CD4-positive, alpha-beta T cell treated with Interleukin-2 at 100 ng/mL for 4 hours (primary cell): ENCODE measurements at places on chromosomes 2 and 18.

DNA sequence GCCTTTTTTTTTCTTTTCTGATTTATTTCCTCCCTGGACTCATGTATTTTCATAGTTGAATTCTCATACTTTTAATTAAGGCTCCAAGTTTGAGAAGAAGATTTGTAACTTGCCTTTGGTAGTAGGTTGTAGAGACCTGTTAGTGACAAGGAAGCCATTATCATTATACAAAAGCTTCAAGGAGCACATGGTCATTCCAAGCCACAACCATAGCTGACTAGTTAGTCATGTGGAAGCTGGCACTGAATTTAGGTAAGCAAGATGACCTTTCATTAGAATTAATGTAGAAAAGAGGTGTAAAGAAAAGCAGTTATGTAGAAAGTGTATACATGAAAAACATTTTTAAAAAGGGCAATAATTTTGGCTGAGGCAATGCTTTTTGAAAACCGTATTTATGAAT, 89.7 kb downstream of the LRP1B start:
- DNase-seq = no peak

GRCh38 chr2:34848132-34848531, 1249.0 kb upstream of the FAM98A start:
- DNase-seq = no peak

DNA sequence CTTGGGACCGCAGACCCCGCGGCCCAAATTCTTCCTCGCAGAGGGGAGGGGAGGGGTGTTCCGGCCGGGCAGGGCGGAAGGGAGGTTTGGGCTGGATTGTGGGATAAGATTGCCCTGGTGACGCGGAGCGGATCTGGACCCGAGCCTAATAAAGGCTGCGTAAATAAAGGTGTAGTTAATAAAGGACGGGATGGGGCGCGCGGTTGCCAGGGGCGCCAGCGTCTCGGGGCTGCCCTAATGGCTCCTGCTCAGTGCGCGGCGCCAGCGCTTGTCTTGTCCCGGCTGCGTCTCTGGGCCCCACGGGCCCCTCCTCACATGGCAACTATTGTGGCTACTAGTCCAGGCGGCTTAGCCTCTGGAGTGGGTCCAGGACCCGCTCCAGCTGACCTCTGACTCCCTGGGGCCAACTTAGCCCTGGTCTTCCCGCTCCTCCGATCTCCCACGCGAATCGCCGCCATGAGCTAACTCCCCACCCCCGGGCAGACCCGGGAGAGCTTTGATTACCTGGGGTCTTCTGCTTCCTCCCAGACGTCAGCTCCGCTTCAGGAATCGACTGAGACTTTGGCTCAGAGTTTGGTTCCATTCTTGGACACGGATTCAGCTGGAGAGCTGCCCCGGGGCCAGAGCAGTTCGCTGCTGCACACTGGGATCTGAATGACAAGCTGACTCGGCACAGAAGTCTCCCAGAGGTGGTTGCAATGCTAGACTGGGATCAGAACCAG, 36.5 kb downstream of the SLC25A52 start:
- DNase-seq = no peak

DNA sequence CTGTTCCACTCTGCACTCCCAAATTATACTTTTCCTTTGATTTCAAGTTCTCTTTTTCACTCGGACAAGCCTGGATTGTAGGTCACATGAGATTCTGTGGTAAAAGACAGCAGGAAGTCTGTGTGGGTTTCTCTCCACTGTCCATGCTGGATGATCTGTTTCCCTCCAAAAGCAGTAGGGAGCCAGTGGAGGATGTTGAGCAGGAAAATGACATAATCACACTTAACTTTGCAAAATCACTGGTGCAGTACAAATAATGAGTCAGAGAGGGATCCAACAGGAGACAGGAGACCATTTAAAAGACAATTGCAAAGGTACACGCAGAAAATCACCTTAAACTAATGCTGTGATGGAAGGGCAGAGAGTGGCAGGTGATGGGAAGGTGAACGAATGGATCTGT, 301.3 kb downstream of the ZNF407 start:
- DNase-seq = no peak

DNA sequence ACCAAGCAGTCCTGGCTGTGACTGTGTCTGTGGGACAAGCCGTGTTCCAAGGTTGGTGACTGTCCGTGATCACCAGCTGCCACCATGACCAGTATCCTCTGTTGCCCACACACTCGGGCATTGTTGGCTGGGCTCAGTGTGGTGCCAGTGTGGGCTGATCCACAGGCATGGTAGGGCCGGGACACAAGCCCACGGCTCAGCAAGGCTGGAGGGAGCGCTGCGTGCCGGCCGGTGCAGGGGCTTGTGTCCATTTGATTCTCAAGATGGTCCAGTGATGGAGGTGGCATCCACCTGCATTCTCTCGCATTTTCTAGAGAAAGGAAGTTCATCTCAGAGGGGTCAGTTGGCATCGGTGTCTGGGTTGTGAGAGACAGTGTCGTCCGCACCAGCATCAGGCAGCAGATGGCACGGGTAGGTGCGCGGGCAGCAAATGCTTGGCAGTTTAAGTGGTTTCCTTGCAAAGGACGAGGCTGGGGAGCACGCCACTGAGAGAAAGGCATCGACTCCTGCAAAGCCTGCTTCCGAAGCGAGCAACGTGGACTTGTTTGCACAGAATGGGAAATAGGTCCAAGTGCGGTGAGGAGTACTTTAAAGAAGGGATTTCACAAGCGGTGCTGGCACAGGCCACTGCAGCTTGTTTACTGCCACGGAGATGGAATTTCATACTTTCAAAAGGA, 20.9 kb downstream of the TWIST2 start:
- DNase-seq = no peak

GRCh38 chr2:43453179-43454170, 142.4 kb downstream of the THADA start:
- no peak for DNase-seq

DNA sequence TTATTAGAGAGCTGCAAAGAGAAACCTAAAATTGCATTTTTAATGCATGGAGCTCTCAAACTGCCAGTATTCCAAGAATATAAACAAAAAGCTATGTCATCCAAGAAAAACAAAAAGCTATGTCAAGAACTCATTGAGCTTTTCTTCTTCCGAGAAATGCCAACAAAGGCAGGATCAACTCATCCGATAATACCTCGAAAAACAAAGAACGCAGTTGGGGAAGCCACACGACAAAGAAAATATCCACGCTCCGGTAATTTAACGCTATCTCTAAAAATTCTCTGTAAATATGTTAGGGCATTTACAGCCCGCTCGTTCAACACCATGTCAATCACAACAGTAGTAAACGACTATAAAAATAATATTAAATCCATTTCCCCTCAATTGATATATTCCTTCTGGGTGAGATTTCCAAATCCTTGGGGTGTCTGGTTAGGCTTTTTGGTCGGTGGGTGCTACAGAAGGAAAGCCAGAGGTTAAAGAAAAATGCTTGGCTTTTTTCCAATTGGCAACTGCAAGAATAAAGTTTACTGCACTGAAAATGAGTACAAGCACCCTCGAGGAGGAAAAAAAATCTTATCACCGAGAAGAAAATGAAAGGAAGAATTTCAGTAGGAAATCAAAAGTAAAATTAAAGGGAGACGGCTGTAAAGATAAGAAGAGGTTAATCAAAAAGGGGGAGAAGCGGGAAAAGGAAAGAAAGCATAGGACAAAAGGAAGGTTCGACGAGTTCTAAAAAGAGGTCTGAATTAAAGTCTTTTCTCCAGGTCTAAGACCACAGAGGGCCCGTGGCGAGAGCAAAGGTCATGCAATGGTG, 856 bp downstream of the TIA1 start:
- DNase-seq = peak; percentile 58

DNA sequence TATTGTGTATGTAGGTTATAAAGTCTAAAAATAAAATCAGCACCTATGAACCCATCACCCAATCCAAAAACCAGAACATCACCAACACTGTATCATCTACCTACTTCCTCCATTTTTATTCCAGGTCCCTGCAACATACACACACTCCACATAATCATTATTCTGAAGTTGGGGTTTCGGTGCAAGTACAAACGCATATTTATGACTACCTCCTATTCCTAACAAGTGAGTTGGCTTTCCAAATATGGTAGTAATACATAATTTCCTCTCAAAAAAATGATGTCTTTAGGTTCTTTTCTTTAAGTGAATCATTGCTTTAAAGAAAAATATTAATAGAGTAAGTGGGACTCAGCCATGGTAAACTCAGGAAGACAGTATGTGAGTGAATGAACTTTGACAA, 3.3 kb downstream of the ACVR1 start:
- DNase-seq = no peak

- DNase-seq = no peak
These were observed 593.9 kb upstream of the ZNF804A start for GRCh38 chr2:184004289-184004947.

DNA sequence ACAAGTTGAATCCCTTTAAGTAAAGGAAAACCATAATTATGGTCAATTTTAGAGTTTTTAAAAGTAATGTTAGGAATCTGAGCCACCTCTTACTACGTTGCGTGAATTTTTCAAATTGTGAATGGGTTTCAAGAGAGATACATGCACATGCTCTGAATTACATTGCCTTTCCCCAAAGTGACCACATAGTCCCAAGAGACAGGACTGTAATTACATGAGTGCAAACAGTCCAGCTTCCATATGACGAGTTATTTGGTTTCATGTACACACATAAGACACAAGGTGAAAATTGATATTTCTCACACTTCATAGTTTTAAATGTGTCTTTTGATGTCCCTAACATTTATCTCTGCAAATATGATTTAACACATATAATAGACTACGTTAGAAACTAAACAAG, 850.8 kb downstream of the LRP1B start:
- DNase-seq = no peak

DNA sequence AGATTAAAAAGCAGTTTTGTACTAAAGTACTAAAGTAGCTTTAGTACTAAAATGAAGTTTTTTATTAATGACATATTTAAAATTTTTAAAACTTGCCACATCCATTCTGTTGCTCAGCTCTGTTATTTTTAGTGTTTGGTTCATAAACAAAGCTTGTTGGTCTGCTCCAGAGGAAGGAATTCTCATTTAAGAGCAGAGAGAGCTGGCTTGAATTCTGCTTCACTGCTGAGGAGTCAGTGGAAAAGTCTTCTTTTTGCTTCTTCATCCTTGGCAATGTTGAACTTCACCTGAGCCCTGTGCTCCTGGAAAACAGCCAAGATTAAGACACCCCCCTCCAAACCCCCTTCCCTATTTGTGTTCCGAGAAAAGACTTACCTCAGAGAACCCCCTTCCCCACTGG, 40.6 kb downstream of the TMEM87B start:
- no peak for DNase-seq

- DNase-seq = no peak
These were observed 4.7 kb downstream of the SLC25A12 start for GRCh38 chr2:171889333-171889732.

- no peak for DNase-seq
These were observed 10.2 kb downstream of the AFTPH start for GRCh38 chr2:64534363-64534762.

GRCh38 chr2:208669394-208669793, 262.8 kb downstream of the PTH2R start:
- DNase-seq = no peak

GRCh38 chr2:176164201-176164600, 7.1 kb downstream of the HOXD3 start:
- no peak for DNase-seq

DNA sequence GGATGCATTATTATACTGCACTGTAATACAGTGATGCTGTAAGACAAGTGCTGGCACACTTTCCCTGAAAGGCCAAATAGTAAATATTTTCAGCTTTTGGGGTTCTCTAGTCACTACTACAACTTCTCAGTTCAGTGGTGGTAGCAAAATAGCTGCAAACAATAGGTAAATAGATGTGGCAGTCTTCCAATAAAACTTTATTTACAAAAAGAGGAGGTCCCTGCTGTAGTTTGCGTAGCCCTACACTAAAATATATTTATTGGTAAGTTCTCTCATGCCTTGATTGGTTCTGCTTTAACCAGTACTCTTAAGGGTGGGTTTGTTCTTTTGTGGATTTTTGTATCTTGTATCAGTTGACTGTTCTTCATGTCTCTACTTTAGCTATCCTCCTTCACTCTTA, 7.8 kb downstream of the GLS start:
- no peak for DNase-seq

DNA sequence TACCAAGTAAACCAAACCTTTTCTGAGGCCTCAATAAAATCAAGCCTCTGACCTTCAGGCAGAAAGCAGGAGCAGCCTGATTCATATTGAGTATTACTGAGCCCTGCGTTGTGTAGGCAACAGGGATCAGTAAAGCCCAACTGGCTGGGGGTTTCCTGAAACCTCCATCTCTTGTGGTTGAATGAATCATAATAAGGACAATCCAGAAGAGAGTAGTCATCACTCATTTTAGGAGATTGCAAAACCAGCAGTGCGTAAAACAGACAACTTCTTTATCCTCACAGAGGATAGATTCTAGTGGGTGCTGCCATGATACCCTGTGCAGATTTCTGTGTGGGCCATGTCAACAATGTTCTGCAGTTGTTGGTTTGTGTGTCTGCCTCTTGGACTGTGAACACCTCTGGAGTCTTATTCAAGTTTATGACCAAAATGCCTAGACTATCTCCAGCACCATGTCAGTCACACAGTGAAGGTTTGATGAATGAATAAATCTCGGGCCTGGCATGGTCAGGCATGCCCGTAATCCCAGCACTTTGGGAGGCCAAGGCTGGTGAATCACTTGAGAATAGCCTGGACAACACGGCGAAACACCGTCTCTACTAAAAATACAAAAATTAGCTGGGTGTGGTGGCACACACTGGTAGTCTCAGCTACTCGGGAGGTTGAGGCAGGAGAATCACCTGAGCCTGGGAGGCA, 51.8 kb upstream of the RAB27B start:
- DNase-seq = no peak

DNA sequence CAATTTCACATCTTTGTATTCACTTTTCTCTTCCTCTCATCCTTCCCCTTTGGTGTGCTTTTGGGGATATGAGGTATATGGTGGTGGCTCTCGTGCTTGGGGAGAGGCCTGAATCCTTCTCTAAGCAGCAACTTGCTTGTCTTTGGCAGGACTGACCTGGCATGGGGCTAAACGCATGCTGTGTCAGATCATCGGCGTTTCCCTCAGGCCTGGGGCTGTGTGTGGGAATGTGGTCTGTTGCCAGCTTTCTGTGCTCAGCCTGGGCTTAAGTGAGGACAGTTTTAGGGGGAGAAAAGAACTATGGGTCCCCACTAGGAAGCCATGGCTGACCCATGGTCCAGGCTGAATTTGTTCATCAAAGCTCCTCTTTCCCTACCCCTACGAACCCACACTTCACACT, 60.7 kb downstream of the TET3 start:
- no peak for DNase-seq

DNA sequence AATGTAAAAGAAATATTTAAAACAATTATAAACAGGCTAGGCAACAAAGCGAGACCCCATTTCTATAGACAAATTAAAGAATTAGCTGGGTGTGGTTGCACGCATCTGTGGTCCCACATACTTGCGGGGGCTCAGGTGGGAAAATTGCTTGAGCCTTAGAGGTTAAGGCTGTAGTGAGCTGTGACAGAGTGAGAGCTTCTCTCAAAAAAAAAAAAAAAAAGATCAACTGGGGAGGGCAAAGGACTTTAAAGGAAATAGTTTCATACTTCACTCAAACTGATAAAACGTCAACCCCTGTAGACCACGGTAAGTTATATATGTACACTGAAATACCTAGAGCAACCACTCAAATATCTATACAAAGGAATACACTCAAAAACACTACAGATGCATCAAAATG, 37.5 kb downstream of the MGAT4A start:
- DNase-seq = no peak
